COR-L47 (cell line): ENCODE measurements at places on chromosomes 12 and 14.

GRCh38 chr12:6961278-6961694 lies 9.2 kb downstream of the PHB2 start:
- DNase-seq, result peak; percentile 14

- no peak for DNase-seq
These were observed 461.0 kb downstream of the FOXG1 start for GRCh38 chr14:29227631-29228030.

DNA sequence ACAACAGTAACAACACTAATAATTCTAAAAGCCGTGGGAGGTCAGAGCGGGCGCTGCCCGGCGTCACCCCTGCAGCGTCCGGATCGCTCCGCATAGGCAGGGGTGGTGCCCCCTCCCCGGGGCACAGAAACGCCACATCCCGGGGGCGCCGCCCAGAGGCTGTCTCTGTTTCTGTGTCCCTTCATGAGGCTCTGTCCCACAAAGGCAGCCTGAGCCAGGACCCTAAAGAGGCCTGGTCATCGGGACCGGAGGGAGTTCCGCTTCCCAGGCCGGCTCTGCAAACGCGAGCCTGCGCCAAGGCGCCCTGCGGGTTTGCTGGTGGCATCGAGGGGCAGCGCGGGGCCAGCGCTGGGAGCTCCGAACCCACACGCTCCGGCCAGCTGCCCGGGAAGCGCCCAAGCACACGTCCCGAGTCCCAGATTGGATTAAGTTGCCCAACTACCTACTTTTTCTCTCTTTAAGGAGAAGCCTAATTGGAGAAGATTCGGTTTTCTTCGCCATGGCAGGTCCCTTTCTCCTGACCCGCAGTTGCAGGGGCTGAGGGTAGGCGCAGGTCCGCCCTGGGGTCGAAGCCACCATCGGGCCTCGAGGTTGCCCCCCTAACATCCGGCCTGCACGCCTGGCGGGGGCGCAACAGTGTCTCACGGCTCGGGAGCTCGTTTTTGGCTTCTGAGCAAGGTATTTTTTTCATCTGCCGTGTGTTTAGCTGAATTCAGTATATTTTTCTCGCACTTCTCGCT lies 421.7 kb downstream of the VRK1 start:
- no peak for DNase-seq

DNA sequence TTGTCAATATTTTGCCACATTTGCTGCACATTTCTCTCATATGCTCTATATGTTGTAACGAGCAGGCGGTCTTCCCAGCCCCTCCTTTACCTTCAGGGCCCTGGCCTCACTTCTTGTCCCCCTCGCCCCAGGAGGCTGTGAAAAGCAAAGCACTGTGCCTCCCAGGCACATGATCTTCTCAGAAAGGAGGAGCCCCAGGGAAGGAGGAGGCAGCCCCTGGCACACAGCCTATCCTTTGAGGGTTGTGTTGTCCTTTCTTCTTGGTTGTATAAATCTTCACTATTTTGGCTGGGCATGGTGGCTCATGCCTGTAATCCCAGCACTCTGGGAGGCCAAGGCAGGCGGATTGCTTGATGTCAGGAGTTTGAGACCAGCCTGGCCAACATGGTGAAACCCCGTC lies 77.0 kb downstream of the PPP2R5C start:
- no peak for DNase-seq

DNA sequence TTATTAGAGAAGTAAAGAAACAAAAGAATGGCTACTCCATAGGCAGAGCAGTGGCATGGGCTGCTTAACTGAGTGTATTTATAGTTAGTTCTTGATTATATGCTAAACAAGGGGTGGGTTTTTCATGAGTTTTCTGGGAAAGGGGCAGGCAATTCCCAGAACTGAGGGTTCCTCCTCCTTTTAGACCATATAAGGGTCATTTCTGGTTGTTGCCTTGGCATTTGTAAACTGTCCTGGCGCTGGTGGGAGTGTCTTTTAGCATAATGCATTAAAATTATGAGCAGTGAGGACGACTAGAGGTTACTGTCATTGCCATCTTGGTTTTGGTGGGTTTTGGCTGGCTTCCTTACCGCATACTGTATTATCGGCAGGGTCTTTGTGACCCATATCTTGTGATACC lies 40.1 kb downstream of the CCDC60 start:
- DNase-seq, result no peak

DNA sequence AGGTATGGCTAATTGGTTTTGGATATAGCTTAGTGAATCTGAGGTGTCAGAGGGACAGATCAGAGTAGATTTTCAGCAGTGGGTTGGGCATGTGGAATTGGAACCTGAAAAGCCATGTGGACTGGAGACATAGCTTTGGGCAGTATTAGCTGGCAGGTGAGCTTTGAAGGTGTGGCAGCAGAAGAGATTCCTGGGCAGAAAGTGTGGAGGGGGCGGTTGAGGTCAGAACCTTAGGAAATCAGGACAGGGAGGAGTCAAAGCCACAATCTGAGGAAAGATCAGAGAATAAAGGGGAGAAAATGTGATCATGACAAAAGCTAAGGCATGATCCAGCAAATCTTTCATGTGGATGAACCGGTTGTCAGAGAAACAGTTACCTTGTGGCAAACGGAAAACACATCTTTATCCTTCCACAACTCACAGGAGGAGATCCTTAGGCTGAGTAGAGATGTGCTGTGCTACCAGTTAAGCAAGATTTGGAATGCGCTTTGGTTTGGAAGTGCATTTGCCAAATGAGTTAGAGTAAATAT lies 56.4 kb downstream of the PTGER2 start:
- DNase-seq, result no peak

GRCh38 chr12:95446506-95446900 lies 27.4 kb upstream of the METAP2 start:
- no peak for DNase-seq

DNA sequence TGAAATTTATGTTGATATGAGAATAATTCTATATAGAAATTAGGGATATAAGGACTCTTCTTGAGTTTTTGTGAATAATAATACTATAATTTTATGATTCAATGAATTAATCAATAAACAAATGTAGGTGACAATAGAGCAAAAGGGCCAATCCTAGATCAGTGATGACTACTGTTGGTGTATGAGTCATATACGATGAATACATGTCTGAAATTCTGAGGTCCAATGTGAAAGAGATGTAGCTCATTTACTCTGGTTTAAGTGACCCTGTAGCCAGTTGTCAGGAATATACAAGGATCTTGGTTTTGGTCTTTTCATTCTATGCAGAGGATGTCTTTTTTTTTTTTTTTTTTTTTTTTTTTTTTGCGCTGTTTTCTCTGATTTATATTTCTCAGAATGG lies 72.1 kb upstream of the RTL1 start:
- no peak for DNase-seq

DNA sequence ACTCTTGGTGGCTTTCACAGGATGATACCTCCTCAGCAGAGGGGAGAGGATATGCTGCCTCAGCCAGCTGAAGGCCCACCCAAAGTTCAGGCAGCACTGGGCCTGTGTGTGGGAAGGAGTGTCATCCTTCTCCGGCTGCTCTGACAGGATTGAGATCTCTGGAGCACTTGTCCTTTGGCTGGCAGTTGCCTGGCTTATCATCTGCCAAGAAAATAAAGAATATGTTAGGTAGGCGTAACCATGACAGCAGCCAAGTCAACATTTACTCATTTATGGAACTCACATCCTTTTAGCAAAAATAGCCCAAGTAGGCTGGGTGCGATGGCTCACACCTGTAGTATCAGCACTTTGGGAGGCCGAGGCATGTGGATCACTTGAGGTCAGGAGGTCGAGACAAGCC lies 68.5 kb downstream of the PPFIBP1 start:
- no peak for DNase-seq

DNA sequence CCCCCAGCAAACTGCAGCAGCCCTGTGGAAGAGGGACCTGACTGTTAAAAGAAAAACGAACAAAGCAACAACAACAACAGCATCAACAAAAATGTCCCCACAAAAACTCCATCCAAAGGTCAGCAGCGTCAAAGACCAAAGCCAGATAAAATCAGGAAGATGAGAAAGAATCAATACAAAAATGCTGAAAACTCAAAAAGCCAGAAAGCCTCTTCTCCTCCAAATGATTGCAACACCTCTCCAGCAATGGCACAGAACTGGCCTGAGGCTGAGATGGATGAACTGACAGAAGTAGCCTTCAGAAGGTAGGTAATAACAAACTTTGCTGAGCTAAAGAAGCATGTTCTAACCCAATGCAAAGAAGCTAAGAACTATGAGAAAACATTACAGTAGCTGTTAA lies 45.4 kb upstream of the PPP4R3A start:
- DNase-seq, result no peak

DNA sequence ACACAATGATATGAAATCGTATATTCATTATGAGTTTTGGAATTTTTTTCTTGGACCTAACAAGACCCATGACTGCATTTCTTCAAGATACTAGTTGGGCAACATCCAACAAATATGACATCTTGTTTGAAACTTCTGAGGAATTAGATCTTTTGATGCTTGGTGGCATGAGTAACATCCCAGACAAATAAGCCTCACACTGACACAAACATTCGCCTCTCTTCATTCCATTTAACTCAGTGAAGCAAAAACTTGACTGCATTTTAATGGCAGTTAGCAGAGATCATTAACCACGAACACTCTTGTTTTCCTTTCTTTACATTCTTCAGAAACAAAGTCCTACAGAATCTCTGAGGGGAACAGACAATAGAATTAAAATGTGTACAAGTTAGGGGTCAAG lies 758.3 kb downstream of the C12orf50 start:
- DNase-seq, result no peak

GRCh38 chr14:106845286-106846087 lies 1319.1 kb downstream of the TMEM121 start:
- peak; percentile 27 for DNase-seq

DNA sequence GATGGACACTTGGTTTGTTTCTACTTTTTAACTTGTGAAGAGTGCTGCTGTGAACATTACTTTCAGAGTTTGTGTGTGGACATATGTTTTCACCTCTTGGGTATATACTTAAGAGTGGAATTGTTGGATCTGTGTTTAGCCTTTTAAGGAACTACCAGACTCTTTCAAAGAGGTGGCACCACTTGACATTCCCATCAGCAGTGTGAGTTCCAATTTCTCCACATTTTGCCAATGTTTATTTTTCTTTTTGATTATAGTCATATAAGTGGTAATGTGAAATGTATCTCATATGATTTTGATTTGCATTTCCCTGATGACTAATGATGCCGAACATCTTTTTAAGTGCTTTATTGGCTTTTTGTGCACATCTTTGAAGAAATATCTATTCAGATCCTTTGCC lies 44.8 kb downstream of the ARHGAP5 start:
- no peak for DNase-seq

DNA sequence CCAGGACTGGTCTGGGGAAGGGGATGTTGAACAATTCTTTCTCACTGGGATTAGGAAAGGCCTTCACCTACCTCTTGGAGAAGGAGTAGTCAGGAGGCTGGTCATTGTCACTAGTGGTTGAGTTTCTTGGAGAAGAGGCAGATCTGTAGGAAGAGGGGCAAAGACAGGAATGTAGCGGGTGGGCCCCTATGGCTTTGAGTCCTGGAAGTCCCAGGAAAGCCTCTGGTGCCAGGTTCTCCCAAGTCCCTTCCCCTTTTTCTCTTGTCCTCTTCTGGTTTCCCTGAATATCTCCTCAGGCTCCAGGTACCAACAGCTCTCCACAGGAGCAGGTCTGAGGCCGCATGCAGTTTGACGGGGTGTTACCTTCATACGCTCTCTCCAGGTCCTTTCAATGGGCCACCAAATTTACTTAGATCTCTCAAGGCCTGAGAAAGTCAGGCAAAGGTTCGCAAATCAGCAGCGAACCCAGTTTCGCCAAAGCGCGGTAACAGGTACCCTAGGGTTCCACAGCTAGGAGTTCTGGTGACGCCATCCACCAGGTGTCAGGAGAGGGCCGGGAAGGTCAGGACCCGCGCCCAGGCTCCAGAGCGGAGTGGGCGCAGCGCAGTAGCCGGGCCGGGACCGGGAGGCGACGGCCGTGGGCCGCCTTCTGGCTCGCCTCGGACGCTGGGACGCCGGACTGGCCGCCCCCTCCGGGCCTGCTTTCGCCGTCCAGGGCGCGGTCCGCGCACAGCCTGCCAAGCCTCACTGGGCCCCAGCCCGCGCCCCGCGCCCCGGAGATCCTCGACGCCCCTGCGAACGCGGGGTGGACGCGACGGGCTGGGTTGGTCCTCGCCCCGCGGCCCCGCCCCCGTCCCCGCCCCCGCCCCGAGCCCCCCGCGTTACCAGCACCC lies 795 bp downstream of the SMAGP start:
- no peak for DNase-seq

DNA sequence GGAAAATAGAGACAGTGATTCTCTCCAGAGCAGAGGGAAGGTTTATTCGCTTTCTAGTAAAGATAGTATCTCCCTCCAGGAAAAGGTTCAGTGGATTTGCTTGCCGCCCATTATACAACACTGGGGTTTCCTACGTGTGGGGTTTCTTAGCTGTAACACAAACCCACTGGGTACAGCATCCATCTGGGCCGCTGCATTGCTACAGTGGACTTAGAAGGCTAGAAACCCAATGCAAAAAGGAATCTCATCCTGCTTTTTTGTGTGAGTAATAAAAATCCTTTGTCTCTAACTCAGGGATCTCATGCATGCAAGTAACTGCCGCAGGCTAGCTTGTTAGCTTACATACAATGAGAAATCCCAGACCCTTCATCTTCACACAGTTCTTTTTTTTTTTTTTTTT lies 67.1 kb upstream of the BCL2L14 start:
- no peak for DNase-seq

- no peak for DNase-seq
These were observed 71.3 kb downstream of the PTHLH start for GRCh38 chr12:27900920-27901879.

GRCh38 chr12:31117203-31118011 lies 43.7 kb downstream of the DDX11 start:
- peak; percentile 52 for DNase-seq

DNA sequence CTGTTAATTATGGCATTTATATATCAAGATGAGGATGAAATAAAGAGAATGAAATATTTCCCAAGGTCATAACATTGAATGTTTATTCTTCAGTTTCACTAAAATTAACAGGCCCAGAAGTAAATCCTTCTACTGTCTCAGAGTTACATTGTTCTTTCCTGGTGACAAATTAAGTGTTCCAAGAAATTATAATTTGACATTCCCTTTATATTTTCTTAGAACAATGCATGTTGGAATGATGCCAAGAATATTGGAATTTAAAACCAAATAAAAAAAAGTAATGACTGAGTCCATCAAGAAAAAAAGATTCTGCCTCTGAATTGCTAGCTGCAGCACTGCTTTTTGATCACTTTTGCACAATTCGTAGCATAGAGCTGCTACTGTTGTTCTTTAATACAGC lies 152.1 kb downstream of the METTL25 start:
- peak; percentile 52 for DNase-seq

DNA sequence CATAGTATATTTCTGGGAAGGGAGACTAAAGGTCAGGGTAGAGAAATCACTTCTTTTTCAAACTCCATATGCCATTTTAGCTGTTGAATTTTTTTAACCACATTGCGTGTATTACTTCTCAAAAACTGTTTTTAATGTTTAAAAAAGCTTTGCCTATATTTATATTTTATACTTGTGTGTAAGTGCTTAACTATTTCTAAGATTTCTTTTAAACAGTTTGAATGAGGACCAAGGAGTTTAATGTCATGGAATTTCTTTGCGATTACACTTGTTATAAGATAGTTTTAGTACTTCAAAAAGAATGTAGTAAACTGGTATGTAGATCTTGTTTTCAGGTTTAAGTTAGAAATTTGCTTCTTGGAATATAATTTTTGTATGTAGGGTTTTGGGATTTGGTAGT lies 7.2 kb downstream of the SPATA7 start:
- DNase-seq, result no peak

GRCh38 chr12:91951571-91951970 lies 194.1 kb downstream of the BTG1 start:
- no peak for DNase-seq

- no peak for DNase-seq
These were observed 8.3 kb downstream of the LAG3 start for GRCh38 chr12:6780573-6780972.
